ENCODE measurements at places on chromosomes 5 and 9.
A peak's percentile ranks its signal among the peaks of the same experiment; 100 is the strongest.

DNA sequence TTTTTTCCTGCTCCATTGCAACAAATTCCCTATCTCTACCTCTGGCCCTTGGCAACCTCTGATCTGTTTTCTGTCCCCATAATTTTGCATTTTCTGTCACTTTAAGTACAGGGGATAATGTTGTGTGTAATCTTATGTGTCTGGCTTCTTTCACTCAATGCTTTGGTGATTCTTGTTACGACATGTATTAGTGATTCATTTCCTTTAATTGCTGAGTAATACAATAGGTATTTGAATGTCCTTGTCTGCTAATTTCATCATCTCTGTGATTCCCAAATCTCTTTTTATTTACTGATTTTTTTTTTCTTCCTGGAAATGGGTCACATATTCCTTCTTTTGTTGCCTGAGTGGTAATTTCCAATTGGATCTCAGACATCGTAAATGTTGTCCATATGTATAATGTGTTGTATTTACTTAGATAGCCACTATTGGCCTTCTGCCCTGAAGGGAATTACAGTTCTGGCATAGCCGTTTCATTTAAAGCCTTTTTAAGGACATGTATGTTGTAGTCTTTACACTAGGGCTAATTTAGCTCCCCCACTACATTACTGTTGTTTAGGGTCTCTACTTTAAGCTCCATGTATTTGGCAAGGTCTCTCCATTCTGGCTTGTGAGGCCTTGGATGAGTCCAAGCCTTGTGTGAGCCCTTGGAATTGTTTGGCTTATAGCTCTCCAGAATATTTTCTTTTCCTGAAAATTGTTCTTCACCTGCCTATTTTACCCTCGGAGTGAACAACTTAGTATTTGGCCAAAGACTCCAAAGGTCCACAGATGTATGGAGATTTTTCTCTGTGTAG is 683.8 kb downstream of the LRRC70 start:
- no peak overlapping the region for H3K27ac ChIP-seq
- H3K27me3 ChIP-seq = no peaks in the 10 kb centered on the region
- DNase-seq = no peak
- H3K4me1 ChIP-seq = no peaks in the 10 kb centered on the region
- no peak overlapping the region for H3K4me3 ChIP-seq

- H3K27ac ChIP-seq = peak overlapping the region; percentile 60
- H3K4me1 ChIP-seq = peaks cover 25% of the 10 kb centered on the region
- peak; percentile 41 for DNase-seq
- H3K36me3 ChIP-seq = peaks cover 18% of the 10 kb centered on the region
Measured at GRCh38 chr9:134056483-134057306, 11.1 kb downstream of the BRD3 start.

- peak; percentile 93 for DNase-seq
- H3K4me3 ChIP-seq = peak overlapping the region; percentile 93
- no peaks in the 10 kb centered on the region for H3K36me3 ChIP-seq
- H3K27ac ChIP-seq = peak overlapping the region; percentile 98
Measured at GRCh38 chr5:181261320-181262049, 542 bp upstream of the TRIM52 start.

DNA sequence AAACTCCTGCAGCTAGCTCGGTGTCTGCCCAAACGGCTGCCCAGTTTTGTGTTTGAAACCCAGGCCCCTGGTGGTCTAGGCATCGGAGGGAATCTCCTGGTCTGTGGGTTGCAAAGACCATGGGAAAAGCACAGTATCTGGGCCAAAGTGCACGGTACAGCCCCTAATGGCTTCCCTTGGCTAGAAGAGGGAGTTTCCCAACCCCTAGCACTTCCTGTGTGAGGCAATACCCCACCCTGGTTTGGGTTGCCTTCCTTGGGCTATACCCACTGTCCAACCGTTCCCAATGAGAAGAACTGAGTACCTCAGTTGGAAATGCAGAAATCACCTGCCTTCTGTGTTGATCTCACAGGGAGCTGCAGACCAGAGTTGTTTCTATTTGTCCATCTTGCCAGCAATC is 41.8 kb downstream of the CAVIN4 start:
- H3K4me3 ChIP-seq = no peak overlapping the region
- H3K27me3 ChIP-seq = no peaks in the 10 kb centered on the region
- H3K36me3 ChIP-seq = no peaks in the 10 kb centered on the region
- DNase-seq = no peak

DNA sequence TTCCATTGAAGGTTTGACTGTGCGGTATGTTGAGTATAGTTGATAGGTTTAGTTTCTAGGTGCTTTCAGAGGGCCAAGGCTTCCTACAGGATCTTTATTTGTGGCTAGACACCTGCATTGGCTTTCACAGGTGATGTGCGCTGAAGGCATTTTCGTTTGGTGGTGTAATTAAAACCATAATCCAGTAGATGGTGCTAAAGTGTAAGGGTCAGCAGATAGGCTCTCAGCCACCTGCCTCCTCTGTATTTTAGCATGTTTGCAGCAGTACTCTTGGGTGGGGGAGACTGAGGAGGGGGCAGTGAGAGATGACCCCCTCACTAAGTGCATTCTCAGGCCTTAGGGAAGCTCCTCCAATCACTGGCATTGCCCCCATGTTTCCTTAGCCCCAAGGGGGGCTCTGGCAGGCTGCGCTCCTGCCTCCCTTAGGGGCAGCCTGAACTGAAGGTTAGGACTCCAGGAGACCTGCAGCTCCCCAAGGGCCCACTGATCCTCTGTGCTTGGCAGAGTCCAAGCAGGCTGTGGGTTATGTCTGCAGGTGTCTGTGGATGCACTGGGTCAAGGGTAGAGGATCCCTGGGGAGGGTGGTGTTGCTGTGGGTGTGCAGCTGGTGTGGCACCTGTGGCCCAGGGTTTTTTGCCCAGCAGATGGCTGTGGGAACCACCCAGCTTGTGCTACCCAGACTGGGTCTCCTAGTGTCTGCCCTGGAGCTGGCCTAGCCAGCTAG is 23.4 kb downstream of the CDK20 start:
- H3K27me3 ChIP-seq = no peaks in the 10 kb centered on the region
- H3K4me1 ChIP-seq = no peaks in the 10 kb centered on the region
- no peak overlapping the region for H3K4me3 ChIP-seq
- no peak for DNase-seq

GRCh38 chr9:73093740-73094379 is 57.8 kb upstream of the ANXA1 start:
- no peak for DNase-seq
- no peak overlapping the region for H3K27ac ChIP-seq
- H3K4me3 ChIP-seq = no peak overlapping the region

DNA sequence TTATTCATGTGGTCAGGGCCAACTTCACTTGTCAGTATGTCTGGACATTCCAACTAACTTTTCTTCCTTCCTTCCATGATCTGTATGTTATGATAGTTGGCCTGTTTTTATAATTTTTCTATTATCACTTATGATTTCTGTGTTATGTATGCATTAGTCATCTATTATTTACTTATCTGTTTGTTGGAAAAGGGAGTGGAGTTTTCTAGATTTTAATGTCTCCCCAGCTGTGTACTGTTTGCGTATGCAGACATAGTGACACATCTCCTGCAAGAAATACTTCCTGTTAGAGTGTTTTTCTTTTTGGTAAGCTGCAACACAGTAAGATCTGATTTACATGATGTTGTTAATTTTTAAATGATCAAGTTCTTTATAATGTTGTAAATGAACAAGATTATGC is 8.7 kb upstream of the INSYN2B start:
- no peaks in the 10 kb centered on the region for H3K27me3 ChIP-seq
- H3K4me3 ChIP-seq = no peak overlapping the region
- no peak for DNase-seq
- H3K27ac ChIP-seq = no peak overlapping the region
- H3K36me3 ChIP-seq = no peaks in the 10 kb centered on the region
- no peaks in the 10 kb centered on the region for H3K4me1 ChIP-seq

DNA sequence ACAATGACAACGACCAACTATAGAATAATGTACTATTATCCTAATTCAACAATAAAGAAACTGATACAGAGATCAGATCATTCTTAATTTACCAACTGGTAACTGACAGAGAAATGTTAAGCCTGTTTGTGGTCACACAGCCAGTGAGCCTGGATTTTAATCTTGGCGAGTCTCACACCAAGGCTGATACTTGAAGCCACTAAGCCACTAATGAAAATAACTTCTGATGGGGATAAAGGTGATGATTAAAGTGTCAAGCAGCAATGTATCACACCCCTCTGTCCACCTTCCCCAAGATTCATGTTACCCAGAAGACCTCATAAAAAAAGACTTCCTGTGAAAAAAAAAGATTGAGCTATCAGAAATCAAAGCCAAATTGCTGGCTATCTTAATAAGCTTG is 350.5 kb downstream of the SPOCK1 start:
- no peaks in the 10 kb centered on the region for H3K4me1 ChIP-seq
- no peaks in the 10 kb centered on the region for H3K36me3 ChIP-seq
- DNase-seq = no peak
- H3K27me3 ChIP-seq = no peaks in the 10 kb centered on the region
- H3K27ac ChIP-seq = no peak overlapping the region

DNA sequence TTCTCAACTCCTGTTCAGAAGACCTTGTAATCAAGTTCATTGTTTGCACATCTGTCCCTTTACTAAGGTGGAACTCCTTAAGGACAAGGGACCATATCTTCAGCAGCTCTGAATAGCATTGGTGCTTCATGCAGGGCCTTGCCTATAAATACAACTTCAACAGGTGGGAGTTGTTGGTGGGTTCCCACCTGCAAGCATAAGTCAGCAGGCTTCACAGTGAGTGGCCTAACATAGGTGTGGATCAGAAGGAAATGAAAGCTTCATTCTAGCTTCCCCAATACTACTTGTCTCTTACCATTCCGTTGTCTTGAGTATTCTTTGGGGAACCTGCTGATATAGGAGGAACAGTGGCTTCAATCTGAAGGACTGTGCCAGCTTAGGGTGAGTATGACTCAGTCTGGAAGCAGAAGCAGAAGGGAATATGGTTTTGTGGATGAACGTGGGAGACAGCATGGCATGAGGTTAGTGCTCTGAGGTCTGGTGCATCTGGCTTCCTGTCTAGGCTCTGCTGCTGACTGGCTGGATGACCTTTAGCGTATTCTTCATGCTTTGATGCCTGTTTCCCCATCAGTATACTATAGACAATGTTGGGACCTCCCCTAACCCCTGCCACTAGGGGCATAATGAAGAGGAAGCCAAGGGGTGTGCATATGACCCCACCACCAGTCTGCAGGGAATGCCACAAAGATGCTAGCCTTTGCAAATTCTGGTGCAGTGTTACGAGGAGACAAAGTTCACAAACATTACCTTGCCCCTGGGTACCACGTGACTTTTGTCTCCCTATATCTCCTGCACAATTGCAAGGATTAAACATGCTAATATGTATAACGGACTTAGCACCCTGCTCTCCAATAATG is 192.3 kb downstream of the PALM2AKAP2 start:
- H3K4me1 ChIP-seq = peaks cover 17% of the 10 kb centered on the region
- no peak overlapping the region for H3K4me3 ChIP-seq
- no peak overlapping the region for H3K27ac ChIP-seq
- no peaks in the 10 kb centered on the region for H3K36me3 ChIP-seq
- DNase-seq = no peak

GRCh38 chr5:132765311-132766019 is 11.6 kb downstream of the SEPTIN8 start:
- H3K4me1 ChIP-seq = peaks cover 8% of the 10 kb centered on the region
- no peaks in the 10 kb centered on the region for H3K36me3 ChIP-seq
- H3K4me3 ChIP-seq = no peak overlapping the region
- H3K27me3 ChIP-seq = no peaks in the 10 kb centered on the region

GRCh38 chr5:112776301-112776856 is 38.7 kb downstream of the APC start:
- DNase-seq = no peak
- no peaks in the 10 kb centered on the region for H3K4me1 ChIP-seq
- no peaks in the 10 kb centered on the region for H3K27me3 ChIP-seq
- no peak overlapping the region for H3K27ac ChIP-seq

GRCh38 chr9:102569436-102569835 is 425.7 kb upstream of the CYLC2 start:
- DNase-seq = no peak
- no peaks in the 10 kb centered on the region for H3K27me3 ChIP-seq
- no peak overlapping the region for H3K4me3 ChIP-seq
- no peaks in the 10 kb centered on the region for H3K36me3 ChIP-seq

DNA sequence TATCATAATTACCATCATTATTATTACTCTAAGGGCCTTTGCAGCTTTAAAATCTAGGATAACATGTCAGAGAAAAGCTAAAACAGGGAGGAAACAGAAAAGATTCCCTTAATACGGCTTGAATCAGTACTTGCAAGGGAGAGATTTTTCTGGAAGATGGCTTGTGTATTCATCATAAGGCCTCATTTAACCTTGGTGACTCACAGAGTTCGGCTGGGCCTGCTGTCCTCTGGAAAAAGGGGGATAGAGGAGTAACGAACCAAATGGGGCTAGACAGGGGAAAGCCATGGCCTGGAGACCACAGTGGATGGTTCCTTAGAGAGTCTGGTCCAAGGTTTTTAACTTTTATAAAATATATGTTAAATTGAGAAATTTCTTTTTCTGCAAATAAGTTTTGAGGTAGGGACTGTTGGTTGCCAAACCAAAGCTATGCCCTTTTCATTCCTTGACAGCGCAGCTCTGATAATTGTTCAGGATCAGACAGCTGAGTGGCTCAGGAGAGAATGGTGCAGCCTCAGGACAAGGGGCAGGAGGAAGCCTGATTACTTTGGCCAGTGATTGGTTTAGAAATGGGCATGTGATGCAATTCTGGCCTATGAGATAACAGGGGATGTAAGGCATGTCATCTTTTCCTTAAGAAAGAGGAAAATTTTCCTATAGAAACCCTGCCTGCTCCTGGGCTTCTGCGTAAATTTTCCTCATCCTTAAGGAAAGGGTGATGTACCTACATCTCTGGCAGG is 25.6 kb upstream of the GSN start:
- H3K4me3 ChIP-seq = no peak overlapping the region
- H3K4me1 ChIP-seq = no peaks in the 10 kb centered on the region
- no peaks in the 10 kb centered on the region for H3K36me3 ChIP-seq
- no peak for DNase-seq
- no peaks in the 10 kb centered on the region for H3K27me3 ChIP-seq

DNA sequence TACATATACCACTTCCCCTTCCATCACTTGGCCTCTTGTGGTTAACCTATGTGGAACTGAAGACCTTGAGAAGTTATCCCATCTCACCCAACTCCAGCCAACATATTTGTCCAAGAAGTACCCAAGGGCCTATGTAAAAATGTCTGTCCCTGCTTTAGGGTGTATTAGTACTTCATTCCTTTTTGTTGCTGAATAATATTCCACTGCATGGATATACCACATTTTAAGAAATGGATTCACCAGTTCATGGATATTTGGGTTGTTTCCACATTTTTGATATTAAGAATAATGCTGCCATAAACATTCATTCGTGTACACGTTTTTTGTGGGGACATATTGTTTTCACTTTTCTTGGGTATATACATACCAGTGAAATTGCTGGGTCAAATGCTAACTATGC is 28.6 kb downstream of the IDNK start:
- DNase-seq = no peak
- no peaks in the 10 kb centered on the region for H3K4me1 ChIP-seq
- H3K27ac ChIP-seq = no peak overlapping the region
- H3K4me3 ChIP-seq = no peak overlapping the region
- H3K36me3 ChIP-seq = no peaks in the 10 kb centered on the region

- H3K36me3 ChIP-seq = no peaks in the 10 kb centered on the region
- no peaks in the 10 kb centered on the region for H3K4me1 ChIP-seq
- H3K27ac ChIP-seq = peak within 1 kb of the TSS; percentile 96
- H3K4me3 ChIP-seq = peak within 1 kb of the TSS; percentile 96
- peak; percentile 88 for DNase-seq
Measured at GRCh38 chr5:159209438-159210209, at the start of gene RNF145. RNF145 (minus strand) TSS chr5:159209553; CDS start chr5:159203617, 5,936 bp downstream.
